GM12891 (cell line): ENCODE measurements at places on chromosomes 7 and 10.

DNA sequence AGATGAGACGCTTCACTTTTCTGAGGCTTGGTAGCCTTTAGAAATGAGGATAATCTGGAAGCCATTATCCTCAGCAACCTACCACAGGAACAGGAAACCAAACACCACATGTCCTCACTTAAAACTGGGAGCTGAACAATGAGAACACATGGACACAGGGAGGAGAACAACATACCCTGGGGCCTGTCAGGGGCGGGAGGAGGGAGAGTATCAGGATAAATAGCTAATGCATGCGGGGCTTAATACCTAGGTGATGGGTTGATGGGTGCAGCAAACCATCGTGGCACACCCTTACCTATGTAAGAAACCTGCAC, 48.9 kb downstream of the LRGUK start:
- DNase-seq: no peak

- DNase-seq: no peak
These were observed 228.7 kb upstream of the CCDC6 start for GRCh38 chr10:60135020-60135419.

DNA sequence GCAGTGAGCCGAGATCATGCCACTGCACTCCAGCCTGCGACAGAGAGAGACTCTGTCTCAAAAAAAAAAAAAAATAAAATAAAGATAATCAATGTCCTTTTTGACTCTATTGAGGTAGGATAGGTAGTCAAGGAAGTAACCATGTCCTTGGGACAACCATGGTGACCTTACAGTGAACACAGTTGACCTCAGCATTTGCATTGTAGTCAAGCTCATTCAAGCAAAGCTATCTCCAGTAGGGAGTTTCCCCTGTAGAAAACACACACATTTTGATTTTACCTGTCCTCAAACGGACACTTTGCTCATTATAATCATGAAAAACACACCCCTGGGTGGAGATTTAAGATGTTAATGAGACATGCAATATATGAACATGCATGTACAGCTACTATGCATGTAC, 171.7 kb downstream of the KIF20B start:
- DNase-seq: no peak

GRCh38 chr10:130352291-130352645, 216.1 kb downstream of the GLRX3 start:
- DNase-seq: no peak

DNA sequence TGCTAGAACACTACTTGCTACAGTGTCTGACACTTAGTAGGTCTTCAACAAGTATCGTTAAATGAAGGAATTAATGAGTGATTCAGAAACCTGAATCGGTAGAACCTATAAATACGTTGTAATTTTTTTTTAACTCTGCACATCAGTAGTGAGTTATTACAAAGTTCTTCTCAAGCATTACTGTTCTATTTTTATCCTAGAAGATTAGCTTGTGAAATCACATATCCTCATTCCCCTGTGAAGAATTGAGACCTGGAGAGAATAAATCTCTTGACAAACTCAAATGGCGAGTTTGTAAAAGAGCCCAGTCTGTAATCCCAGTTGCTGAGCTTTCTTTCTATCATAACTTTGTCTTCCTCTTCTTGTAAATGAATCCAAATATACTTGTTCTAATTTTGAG, 34.7 kb downstream of the HYAL4 start:
- no peak for DNase-seq

GRCh38 chr7:81903115-81903514, 133.3 kb upstream of the HGF start:
- DNase-seq: no peak

DNA sequence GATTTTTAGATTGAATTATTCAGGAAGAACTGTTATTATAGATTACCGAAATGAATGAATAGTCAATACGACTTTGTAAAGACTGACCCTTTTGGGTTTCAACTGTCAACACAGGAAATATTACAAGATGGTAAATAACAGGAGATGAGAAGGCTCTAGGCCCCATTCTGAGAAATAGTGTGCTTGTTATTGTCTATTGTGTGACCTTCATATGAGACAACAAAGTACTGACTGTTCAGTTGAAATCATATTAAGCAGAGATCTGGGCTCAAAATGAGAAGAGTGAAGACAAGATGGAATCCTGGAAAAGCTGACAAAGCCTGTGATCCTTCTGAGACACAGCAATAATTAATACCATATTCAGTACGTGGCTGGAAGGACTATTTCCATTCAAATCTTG, 503.8 kb downstream of the INHBA start:
- DNase-seq: no peak

GRCh38 chr7:134512271-134512670, 15.1 kb upstream of the AKR1B10 start:
- DNase-seq: no peak

- DNase-seq: no peak
These were observed 525.0 kb upstream of the NRP1 start for GRCh38 chr10:33859319-33860022.

GRCh38 chr7:83413424-83413823, 235.5 kb downstream of the SEMA3E start:
- DNase-seq: no peak

DNA sequence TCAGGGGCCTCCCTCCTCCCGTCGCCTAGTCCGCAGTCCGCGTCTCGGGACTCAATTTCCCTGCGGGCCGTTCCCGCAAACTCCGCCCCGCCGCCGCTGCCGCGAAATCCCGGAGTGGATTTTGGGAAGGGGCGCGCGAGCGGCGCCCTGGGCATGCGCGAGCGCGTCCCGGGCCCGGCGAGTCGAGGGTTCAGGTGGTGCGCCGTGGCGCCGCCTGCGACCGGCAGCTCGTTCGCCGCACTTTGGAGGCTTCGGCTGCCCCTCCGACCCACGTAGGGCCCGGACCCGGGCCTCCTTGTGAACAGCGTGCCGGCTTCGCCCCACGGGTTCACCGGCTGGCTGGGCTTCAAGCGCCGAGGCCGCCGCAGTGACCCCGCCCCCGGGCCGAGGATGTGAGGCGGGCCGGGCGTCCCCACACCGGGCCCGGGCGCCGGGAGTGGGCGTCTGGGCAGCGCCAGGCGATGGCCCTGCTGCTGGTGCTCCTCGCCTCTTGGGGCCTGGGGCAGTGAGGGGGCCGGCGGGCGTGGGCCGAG, at the start of gene PLEKHA8:
TSS of gene PLEKHA8 (plus strand) at position 197 of the 533 bp plus-strand sequence. CDS start 351 bp downstream, outside the sequence.
- peak; percentile 59 for DNase-seq

- no peak for DNase-seq
These were observed 481.5 kb upstream of the AKR1E2 start for GRCh38 chr10:4344492-4344994.

- no peak for DNase-seq
These were observed 70.4 kb upstream of the FZD8 start for GRCh38 chr10:35712486-35712885.

DNA sequence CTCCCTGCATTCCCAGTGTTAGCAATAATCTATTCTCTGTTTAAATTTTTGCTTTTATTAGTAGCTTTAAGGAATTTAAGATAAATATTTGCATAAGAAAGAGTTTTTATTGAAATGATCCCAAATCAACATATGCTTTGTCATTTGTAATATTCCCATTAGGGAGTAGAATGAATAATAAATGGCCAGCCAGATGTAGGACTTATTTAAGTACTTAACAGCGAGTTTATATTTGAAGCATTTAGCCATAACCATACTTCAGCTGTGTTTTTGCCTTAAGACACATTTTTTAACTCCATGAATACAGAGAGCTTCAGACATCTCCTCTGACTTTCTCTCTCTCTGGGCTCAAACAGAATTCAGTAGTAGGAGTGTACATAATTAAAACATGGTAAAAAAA, 103.6 kb downstream of the HGF start:
- no peak for DNase-seq

DNA sequence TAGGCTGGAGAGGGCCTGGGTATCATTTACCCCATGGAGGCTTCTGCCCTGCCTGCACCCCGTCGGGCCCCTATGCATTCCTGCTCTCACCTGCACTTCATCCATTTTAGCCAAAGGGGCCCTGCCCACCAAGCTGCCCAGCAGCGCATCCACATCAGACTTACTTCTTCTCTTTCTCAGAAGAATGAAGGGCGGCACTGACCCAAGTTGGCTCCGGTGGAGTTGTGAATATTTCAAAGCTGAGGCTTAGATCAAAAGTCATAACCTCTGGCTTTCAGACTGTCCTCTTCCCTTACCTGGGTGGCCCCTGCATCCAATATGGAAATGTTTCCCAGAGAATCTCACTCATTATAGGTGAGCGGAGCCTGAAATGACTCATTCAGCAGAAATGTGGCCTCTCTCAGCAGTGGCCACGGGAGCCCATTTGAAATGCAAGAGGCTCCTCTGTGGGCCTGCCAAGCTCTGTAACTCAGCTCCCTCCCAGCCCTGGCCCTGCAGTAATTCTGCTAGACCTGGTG, 117.6 kb upstream of the TCF7L2 start:
- no peak for DNase-seq

DNA sequence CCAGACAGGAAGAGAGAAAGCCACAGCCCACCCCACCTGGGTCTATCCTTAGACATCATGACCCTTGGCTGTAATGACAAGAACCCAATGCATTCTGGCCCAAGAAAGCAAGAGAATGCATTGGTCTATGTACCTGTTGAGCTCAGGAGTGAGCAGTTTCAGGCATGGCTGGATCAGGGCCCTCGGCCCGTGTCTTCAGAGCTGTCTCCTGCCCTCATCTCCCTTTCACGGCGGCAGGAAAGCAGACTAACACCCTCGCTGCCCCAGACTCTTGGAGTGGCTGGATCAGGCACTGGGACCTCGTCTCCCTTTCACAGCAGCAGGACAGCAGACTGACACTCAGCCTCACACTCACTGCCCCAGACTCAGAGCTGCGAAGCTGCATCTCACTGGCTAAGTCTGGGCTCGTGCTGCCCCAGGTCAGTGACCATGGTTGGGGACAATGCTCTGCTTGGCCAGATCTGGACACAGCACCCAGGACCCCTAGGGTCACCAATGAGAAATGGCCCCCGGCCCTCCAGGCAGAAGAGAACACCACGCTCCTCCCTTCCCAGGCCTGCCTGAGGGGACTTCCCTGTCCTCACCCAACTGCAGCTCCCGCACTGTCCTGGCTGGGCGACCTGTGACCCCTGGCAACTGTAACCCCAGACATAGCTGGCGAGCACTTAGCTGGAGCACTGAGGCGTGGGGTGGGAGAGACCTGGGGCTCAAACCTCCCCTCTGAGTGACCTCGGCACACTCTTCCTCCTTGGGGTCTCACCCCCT, 12.9 kb upstream of the PDGFA start:
- DNase-seq: no peak

GRCh38 chr7:129789652-129790051, 163.1 kb downstream of the UBE2H start:
- DNase-seq: no peak

DNA sequence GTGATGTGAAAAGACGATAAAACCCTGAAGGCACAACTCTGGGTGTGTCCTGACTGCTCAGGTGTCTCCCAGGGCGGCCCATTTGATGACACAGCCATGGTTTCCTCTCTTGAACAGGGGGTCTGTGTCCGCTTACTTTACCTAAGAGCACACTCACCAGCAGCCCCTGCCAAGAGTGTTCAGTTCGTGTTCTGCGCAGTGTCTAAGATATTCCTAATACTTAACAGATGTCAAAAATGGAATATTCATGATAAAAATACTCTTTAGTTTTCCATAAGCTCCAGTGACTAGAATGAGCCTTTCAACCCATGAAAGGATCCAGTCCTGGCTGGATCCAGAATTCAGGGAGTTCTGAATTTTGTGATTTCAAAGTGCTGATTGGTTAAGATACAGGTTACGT, 492.4 kb downstream of the TNS3 start:
- DNase-seq: no peak

DNA sequence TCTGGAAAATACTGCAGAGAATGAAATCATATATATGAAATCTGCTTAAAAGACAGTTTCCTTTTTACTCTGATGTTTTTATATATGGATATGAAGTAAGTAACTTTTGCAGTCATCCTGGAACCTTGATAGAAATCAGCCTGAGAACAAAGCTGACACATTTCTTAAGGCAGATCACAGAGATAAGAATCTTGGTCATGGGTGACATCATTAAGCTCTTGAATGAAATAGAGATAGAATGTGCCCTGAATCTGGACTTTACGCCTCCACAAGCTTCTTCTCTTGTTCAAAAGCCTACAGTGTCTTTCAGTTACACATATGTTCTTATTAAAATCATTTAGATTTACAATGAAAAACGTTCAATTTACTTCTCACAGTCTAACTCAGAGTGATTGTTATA, 319.1 kb upstream of the CNTNAP2 start:
- DNase-seq: no peak

GRCh38 chr7:14582010-14582409, 320.5 kb downstream of the DGKB start:
- no peak for DNase-seq

DNA sequence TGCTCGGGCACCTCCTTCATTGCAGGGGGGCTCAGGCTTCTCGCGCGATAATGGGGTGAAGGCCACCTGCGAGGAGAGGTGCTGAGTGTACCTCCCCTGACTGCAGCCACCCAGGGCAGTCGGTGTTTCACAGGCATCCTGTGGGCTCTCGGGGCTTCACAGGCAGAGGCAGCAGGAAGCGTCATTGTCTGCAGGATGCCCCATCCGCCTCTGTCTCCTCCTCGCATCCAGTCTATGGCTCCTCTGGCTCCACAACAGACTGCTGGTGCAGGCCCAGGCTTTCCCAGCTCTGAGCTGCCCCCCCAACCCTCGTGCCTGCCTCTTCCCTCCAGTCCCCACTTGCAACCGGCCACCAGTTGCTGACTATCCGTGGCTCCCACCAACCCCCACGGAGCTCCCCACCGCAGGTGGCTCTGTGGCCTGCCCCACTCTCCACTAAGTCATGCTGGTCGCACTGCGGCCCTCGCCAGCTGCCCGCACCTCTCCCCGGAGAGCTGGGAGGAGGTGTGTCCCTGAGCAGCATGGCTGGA, 36.5 kb downstream of the CAMK2B start:
- no peak for DNase-seq

GRCh38 chr10:97889461-97890265, 40.0 kb downstream of the GOLGA7B start:
- no peak for DNase-seq

GRCh38 chr7:120966961-120967360, 16.4 kb downstream of the ING3 start:
- DNase-seq: no peak

DNA sequence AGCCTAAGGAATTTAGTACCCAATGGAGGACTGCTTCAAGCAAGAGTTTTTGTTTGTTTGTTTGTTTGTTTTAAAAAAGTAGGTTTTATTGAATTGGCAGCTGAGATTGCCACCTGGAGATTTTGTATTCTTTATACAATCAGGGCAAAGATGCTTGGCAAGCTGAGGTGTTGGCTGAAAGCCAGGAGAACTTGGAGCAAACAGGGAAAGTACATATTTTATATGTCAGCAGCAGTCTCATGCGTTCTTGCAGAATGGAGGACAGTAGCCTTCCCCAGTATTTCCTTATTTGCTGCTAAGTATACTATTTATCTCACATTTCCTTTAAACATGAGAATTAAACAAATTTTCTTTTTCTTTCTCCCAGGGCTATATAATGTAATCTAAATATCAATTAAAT, 22.6 kb upstream of the ICA1 start:
- no peak for DNase-seq
